ENCODE measurements at places on chromosomes 16 and 17.
A peak's percentile ranks its signal among the peaks of the same experiment; 100 is the strongest.

- DNase-seq = no peak
These were observed at the start of gene ADGRG1 for GRCh38 chr16:57628008-57628781. TSS of gene ADGRG1 (plus strand) at chr16:57628630. CDS start at chr16:57650288, 21,658 bp downstream.

- no peak for DNase-seq
These were observed 1.5 kb upstream of the PHKG2 start for GRCh38 chr16:30746638-30747175.

DNA sequence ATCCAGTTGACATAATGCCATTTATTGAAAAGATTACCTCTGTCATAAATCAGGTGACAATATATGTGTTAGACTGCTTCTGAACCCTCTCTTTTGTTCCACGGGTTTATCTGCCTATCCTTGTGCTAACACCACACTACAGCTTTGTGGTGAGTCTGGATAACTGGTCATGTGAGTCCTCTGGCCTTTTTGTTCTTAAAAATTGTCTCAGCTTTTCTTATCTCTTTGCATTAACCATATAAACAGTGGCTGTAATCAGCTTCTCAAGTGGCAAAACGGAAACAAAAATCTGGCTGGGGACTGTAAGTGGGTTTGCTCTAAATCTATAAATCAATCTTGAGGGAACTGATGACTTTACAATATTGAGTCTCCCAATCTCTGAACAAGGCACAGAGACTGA lies 44.6 kb downstream of the STX8 start:
- DNase-seq = no peak

DNA sequence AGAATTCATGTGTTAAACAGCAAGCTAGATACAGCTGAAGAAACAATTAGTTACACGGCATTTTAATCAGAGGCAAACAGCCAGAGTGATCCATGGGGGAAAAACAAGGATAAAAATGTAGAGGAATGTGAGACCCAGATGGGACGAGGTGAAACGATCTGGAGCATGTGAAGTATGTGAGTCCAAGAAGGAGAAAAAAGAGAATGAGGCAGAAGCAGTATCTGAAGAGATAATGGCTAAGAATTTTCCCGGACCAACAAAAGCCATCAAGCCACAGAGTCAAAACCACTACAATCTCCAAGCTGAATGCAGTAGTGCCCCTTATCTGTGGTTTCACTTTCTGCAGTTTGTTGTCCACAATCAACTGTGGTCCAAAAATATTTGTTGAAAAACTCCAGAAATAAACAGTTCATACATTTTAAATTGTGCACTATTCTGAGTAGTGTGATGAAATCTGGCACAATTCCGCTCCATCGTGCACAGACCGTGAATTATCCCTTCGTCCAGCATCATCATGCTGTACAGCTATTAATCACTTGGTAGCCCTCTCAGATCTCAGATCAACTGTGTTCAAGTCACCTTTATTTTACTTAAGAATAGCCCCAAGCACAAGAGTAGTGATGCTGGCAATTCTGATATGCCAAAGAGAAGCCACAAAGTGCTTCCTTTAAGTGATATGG lies 18.8 kb downstream of the MYH10 start:
- DNase-seq = no peak

- no peak for DNase-seq
These were observed 28.2 kb downstream of the USP31 start for GRCh38 chr16:23121024-23121423.

DNA sequence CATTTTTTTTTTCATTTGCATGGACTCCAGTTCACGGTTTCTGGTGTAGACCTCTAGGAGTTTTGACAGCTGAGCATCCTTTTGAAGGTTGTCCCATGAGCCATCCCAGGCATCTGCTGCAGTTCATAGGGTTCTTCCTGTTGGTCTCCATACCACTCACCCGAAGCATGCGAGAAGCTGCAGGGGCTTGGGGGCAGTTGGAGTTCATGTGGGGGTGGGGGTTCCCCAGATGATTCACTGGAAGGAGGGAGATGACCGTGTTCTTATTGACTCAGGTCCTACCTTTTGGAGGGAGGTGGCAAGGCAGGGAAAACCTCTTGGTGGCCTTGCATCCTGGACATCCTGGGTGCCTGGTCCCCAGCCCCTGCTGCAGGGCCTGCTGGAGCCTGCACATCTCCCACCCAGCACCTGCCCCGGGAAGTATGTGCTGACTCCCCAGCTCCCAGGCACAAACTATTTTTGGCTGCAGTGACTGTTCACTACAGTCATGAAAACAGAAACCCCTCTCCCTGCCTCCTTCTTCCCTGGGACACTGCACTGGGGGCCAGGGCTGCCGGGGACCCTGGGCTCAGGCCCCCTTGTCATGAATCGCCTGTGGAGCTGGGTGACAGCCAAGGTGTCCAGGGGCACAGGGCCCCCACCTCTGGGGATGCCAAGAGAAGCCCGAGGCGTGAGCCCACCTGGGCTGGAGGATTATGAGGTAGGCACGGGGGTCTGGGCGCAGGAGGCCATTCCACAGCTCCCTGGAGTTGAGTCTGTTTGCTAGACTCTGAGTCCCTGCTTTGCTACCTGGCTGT lies 64.9 kb upstream of the LGALS9 start:
- DNase-seq = no peak

- DNase-seq = no peak
These were observed 3.8 kb upstream of the BAHCC1 start for GRCh38 chr17:81391293-81391935.

DNA sequence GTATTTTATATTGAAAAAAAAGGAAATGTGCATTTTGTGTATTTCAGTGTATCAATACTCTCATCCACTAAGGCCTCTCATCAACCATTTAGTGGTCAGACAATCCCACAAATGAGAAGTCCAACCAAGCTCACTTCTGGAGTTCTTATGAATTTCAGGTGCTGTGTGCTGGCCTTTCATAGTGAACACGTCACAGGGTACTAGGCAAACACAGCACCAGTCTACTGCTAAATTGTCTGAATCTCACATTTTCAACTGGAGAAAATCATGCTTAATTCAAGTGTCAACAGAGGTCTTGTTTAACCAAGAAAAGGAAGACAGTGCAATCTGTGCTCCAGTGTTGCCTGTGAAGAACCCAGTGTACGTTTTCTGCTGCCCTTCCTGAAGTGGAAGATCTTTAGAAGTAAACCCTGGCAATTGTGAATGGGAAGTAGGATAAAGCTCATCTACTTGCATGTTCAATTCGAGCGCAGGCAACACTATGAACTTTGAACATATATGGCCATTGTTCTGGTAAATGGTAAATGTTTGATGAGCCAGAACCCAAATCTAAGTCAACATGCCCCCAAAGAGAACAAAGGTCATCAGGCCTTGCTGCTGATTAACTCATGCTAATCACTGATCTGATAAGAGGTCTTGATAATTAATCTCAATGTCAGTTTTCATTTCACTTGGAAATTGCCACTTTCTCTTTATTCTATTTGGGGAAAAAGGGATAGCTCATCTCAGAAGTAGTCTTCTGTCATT lies 439.2 kb upstream of the SOX9 start:
- DNase-seq = no peak

DNA sequence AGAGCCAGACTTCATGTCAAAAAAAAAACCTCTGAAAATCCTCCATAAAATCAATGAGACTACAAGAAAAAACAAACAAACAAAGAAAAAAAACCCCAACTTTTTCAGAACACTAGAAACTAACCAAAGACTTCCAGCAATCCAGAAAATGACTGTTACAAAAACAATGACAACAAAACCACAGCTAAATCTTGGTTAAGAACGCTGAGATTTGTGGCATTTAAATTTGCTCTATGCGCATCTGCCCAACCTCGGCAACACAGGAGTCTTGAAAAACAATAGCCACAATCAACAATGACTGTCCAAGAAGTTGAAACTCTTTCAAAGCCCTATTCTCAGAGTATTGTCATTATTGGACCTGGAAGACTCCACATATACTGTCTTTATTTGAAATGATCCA lies 402.4 kb downstream of the ZFHX3 start:
- no peak for DNase-seq

DNA sequence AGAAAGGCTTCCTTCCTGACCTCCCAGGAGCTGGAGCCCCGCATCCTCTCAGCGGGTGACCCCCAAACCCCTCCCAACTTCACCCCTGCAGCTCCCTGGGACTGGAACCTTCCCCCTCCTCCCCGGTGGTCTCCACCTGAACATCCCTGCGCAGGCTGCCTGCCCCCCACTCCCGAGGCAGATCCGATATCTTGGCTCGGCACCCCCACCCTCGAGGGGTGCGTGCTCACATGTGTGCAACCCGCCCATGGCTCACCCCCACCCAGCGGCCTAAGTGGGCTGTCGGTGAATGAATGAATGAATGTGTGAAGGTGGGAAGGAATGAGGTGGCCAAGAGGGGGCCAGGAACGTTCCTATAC lies 39.7 kb downstream of the SLC7A5 start:
- no peak for DNase-seq

DNA sequence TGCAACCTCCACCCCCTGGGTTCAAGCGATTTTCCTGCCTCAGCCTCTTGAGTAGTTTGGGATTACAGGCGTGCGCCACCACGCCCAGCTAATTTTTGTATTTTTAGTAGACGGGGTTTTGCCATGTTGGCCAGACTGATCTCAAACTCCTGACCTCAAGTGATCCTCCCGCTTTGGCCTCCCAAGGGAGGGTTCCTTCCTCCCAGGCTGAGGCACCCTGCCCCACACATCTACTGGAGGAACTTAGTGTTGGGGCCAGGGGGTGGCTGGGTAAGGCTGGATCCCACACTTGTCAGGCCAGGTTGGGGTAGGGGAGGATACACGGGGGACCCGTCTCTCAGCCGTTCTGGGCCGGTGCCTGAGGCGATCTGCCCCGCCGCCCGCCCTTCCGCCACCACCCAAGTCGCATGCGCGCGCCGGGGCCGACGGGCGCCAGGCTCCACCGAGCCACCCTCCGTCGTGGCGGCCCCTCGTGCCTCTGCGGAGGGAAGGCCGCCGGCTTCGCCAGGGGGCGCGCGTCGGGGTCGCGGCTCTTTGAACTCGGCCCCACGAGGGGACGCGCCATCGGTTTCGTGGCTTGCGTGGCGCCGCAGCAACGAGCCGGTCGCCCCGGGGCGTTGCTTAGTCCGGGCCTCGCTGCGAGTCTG lies 15.9 kb downstream of the GRB7 start:
- no peak for DNase-seq

DNA sequence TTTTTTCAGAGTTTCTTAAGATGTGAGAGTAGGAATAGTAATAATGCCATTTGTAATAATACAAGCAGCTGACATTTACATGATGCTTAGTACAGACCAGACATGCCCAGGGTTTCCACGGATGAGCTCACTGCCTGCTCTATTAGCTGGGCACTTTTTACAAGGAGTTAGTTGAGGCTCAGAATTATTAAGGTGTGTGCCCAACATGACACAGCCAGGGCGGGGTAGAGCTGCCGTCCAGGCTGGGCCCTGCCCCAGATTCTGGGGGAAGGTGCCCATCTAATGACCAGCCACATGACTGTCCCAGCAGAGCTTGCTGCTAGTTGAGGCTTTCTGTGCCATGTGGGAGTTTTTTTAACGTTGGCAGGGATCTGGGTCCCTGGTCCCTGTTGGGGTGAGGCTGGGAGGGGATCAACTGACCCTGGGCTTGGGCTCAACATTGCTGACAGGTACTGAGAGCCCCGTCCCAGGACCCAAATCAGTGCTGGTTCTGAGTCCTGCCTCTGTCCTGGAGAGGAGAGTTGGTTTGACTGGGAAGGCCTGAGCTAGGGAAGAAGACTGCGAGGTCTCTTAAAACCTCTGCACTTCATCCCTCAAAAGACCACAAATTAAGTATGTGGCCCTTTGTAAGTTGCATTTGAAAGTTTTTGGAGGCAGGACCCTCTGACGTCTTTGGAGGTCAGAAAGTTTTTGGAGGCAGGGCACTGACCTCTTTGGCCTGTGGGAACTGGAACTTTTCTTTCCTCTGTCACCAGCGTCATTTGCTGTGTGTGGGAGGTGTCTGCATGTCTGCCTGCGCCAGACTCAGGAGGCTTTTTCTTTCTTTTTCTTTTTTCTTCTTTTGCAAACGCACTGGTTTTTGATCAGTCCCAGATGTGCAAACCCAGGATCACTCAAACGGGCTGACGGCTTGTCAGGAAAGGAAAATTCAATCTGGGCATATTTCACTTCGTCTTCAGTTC lies 2.2 kb downstream of the CRISPLD2 start:
- DNase-seq = no peak

- no peak for DNase-seq
These were observed 73.9 kb downstream of the SPAG9 start for GRCh38 chr17:51046514-51047384.

DNA sequence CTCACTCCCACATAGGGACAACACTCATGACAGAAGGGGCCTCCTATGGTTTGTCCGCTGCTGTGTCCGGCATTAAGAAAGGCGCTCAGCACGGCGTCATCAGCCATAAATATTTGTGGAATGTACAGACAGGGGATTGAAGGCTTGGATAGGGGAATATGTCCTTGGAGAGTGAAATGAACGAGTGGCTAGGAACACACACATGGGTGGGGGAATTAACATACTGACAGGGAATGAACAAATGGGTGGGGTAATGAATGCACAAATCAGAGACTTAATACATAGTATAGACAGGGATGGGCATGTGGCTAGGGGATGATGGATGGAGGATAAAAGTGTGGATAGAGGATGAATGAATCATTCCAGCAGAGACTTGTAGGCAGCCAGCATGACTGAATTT lies 154.0 kb upstream of the HSBP1 start:
- no peak for DNase-seq

DNA sequence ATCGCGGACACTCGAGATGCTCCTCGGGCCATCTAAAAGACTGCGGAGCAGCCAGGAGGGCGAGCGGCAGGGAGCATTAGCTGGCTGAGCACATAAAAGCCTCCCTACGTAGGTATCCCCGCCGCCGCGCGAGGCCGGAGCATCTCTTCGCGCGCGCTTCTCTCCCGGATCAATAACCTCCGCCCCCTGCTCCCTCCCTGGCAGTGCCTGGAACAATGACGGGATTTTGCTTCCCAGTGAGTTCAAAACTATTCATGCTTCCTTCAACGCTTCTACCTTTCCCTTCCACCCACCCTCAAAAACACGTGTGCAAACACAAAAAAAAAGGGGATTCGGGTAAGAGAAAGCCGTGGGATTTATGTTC lies 984 bp downstream of the CENPV start:
- DNase-seq = peak; percentile 10

DNA sequence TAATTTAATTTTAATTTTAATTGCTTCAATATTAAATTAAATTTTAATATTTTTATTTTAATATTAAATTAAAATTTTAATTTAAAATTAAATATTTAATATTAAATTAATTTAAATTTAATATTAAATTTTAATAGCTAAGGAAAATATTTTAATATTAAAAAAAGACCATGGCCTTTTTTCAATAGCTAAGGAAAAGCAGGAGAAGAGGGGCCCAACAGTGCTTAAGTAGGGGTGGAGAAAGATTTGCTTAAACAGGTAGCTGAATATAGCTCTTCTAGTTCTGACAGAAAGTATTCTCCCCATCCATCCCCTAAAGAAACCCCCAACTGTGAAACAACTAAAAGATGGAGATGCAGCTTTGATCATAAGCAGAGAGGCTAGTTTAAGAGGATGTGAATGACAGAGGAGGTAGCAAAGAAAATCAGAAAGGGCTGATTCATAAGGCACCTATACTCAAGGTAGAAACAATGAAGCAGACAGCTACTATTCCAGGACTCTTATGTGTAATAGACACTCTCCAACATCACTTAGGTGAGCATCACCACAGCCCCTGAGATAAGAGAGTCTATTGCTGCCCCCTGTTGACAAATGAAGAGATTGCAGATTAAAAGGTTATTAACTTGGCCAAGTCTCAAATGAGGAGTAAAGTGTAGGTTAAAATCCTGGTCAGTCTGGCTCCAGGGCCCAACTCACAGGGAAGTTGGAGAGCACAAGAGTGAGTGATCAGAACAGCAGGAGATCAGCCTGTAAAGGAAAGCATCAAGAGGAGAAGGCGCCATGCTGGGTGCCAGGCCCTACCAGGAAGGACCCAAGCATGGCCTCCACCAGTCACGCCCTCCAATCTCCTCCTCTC lies 7.8 kb upstream of the RNASEK start:
- peak; percentile 77 for DNase-seq

GRCh38 chr16:35365675-35366074 lies 1906.3 kb downstream of the TP53TG3F start:
- DNase-seq = no peak

Data from CD4-positive, alpha-beta memory T cell (primary cell).